ENCODE measurements at places on chromosomes 3 and 15.

DNA sequence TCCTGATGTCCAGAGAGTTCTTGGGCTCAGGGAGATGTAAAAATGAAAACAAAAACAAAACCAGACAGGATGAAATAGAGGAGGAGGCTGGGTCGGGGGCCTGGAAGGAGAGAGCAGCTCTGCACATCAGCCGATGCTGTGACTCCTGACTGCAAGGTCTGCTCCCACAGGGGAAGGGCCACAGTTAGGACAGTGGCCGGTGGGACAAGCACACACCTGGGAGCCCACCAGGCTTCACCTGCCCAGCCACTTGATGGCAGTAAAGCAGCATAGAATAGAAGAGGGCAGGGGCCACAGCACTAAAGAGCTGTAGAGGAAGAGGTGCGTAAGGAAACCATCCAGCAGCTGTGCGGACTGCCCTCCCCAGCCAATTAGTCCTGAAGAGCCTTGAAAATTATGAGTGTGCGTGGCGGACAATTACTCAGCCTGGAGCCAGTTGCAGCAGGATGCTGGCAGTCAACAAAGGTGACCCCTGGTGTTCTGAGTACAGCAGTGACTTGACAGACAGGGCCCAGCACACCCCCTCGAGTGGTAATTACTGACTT is 29.8 kb downstream of the ALS2CL start:
- DNase-seq = no peak

- no peak for DNase-seq
These were observed 304.9 kb upstream of the POU1F1 start for GRCh38 chr3:87581240-87581639.

- no peak for DNase-seq
These were observed 93.2 kb upstream of the MEF2A start for GRCh38 chr15:99472416-99473145.

GRCh38 chr3:128318275-128318941 is 148.3 kb downstream of the DNAJB8 start:
- no peak for DNase-seq

DNA sequence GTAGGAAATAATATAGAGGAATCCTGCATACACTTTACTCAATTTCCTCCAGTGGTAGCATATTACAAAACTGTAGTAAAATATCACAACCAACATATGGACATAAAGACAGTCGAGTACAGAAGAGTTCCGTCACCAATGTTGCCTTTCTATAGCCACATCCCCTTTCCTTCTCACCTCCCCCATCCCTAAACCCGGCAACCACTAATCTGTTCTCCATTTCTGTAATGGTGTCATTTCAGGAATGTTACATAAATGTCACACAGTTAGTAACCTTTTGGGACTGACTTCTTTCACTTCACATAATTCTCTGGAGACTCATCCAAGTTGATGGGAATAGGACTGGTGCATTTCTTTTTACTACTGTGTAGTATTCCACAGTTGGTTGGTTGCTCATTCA is 41.4 kb upstream of the ATG7 start:
- DNase-seq = no peak

GRCh38 chr3:17032407-17033034 is 147.8 kb downstream of the PLCL2 start:
- DNase-seq = no peak

DNA sequence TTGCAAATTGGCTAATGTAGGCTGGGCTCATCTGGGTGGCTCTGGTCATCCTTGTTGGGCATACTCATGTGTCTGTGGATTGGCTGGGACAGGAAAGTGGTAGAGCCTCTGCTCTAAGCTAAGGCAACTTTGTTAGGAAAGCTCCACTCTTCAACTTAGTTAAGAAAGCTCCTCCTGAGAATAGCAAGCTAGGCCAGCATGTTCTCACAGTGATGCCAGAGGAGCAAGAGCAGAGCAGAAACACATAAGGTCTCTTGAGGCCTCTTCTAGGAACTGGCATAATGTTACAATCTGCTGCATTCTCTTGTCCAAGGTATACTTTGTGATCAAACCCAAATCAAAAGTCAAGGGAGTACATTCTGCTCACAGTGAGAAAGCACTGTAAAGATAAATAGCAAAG is 158.6 kb upstream of the RORA start:
- DNase-seq = no peak

DNA sequence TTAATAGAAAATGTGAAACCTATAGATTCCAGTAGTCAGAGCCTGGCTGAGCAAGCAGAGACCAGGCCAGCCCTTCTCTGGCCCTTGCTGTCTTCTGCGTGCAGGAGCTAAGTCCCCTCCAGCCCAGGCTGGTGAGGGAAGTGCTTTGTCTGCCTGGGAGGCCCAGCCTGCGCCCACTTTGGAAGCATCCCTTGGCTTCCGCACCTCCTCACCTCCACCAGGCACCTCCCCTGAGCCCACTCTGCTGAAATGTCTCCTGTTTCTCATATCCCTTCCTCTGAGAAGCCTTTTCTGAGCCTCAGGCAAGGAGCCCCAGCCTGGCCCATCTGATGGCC is 45.3 kb downstream of the ALDH1L1 start:
- no peak for DNase-seq

DNA sequence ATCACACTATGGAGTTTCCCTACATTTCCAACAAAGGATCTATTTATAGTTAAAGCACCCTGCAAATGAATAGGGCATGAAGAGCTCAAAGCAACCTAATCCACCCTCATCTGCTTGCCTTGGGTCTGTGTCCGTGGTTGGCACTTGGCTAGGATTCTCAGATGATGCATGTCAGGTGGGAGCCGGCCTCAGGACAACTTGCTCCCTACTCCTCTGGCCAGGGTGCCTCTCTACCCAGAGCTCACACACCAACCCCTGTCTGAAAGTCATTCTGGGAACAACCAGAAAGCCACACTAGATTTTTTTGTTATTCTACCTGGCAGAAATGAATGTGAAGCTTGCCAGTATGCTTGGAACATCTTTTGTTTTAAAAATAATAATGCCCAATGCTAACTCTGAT is 13.2 kb downstream of the ARHGEF3 start:
- no peak for DNase-seq

- no peak for DNase-seq
These were observed at the start of gene ACP3 for GRCh38 chr3:132317229-132317948. Gene ACP3 (plus strand): TSS chr3:132317407. CDS start chr3:132317457, 50 bp downstream.

- DNase-seq = no peak
These were observed 119.5 kb upstream of the TMCO5A start for GRCh38 chr15:37814847-37815515.

- DNase-seq = no peak
These were observed 24.8 kb upstream of the NOX5 start for GRCh38 chr15:68989541-68990230.

DNA sequence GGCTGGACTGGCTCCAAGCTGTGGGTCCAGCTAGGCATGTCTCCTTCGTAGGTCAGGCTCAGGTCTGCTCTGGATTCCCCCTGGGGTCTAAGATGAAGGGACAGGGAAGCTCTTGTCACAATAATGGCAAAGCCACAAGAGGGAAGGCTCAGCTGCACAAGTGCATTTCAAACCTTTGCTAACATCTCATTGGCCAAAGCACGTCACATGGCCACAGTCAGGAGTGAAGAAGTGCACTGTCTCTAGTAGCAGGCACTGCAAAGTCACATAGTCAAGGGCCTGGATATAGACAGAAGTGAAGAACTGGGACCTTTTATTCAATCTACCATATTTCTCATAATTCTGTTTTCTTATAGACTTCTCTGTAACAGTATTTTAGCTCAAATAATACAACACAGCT is 20.1 kb downstream of the DLEC1 start:
- no peak for DNase-seq

DNA sequence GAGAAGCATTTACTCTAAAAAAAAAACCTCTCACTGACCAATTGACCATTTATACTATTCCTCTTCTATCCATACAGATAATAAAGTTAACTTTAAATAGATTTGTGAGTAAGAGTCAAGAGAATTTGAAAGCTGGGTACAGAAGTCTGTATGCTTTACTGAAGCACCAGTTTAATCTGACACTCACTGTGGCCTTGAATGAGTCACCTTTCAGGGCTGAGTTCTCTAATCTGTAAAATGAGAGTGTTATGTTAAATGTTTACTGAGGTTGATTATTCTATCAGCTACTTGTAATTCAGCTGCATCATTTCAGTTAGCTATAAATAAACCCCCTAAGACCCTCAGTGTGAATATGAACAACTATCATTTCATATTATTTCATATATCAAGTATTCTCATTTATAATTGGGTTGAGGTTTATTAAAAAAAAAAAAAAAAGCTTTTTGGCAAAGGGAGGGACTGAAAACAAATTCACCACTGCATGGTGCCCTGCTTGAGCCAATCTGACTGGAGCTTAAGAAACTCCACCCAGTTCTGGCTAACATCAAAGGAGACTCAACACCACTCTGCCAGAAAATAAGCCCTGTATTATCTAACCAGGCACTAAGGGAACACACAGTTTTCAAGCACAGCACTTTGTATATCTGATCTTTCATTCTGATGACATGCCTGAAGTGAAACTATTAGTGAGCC is 2.8 kb downstream of the MAP4 start:
- no peak for DNase-seq

GRCh38 chr3:24773798-24774197 is 279.1 kb upstream of the THRB start:
- DNase-seq = no peak

DNA sequence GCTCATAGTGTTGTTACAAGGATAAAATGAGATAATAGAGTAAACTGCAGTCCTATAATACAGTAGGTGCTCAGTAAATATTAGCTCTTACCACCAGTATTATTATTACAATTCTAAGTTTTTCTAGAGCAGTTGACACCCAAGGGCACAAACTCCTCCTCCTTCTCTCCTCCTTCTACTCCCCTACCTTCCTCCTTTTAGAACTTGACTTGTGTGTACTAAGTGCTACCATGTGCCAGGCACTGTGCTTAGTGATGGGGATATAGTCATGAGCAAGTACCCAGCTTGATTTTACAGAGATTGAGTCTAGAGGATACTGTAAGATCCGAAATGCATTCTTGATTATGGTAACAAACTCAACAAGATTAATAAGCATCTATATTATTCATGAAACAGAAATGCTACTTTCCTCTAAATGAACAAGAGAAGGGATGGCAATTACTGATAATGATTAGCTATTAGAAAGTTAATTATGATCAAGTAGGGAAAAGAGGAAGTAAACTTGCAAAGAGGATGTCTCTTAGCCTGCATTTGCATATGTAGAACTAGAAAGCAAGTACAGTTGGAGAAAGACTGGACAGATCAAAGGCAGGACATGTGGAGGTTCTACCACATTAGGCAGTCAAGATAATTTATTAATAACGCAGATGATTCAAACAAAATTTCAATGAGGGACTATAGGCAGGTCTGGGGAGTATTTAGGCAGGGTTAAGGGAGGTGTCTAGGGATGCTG is 72.3 kb downstream of the CLDN11 start:
- DNase-seq = no peak

GRCh38 chr3:107907996-107908395 is 182.8 kb downstream of the CD47 start:
- no peak for DNase-seq

DNA sequence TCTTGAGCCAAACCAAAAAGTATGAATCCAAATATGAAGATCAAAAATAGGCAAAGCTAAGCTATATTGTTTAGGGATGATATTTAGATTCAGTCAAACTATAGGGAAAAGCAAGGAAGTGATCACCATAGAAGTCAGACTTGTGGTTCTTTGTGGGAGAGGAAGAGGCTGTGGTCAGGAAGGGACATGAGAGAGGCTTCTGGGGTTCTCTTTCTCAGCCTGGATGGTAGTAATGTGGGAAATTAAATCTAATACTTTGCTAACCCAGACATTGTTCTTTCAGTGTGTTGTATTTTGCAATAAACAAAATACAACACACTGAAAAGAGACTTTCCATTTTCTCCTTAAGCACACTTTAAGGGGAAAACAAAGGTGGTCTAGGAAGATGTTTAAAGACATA is 3.1 kb downstream of the CX3CR1 start:
- DNase-seq = no peak

- no peak for DNase-seq
These were observed 20.4 kb downstream of the BHLHE40 start for GRCh38 chr3:4999531-5000184.

- no peak for DNase-seq
These were observed 537.6 kb downstream of the FOXP1 start for GRCh38 chr3:71045917-71046282.

- DNase-seq = no peak
These were observed 29.0 kb upstream of the LCTL start for GRCh38 chr15:66594836-66595235.

DNA sequence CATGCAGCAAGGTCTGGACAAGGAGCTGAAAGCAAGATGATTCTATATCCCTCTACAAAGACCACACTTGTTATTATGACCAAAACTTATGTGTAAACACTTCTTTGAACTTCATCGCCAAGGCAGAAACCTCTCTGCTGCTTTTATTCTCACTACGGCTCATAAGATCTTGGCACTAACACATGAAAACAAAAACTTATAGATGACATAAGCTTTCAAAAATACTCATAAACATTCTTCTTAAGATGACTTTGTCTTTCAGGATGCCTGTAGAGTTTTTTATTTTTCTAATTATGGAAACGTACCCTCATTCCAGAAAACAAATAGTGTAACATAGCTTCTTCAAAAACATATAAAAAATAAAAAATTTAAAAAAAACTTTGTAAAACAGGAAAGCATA is 12.5 kb upstream of the C15orf61 start:
- no peak for DNase-seq

DNA sequence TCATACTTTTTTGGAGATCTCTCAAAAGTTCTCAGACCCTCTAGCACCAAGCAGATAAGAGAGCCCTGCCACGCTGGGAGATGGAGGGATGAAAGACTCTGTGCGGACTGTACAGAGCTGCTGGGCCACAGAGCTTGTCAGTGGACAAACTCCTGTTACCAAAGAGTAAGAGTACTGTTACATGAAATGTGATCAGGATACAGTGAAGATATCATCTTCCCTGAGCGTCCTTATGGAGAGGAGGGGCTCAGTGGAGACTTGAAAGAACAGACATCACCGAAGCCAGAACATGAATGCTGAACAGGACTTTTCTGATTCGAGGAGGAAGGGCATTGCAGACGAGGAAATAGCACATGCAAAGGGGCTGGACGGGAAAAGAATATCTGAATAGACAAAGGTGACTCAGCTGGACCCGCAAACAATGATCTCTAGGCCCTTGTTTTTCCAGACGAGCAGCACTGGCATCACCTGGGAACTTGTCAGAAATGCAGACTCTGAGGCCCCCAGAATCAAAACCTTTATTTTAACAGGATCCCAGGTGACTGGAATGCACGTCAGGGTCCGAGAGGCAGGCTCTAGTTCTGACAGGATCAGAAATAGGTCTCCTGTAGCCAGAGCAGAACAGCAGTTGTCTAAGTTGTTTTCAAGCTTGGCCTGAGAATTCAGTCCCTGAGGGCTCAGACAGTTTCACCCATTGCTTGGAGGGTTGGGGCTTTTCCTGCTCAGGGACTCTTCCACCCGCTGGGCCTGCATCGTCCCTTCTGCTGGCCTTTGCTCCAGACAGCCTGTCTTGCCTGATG is 277.9 kb downstream of the RPLP1 start:
- no peak for DNase-seq

DNA sequence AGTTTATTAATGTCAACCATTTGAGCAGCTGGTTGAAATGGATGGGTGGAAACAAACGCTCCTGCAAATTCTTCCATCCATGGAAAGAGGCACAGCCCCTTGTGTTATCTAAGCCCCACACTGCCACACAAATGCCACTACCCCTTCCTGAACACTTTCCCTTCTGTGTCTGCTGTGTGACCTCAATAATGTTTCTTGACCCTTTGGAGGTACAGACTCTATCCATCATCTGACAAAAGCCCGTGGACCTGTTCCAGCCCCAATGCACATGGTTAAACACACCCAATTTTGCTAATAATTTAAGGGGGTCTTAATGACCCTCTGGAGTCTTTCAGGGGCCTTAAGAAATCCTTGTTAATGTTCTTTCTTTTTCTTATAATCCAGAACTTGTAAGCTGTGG is 482.2 kb upstream of the CFAP20DC start:
- DNase-seq = no peak

GRCh38 chr3:20458994-20459716 is 273.1 kb upstream of the SGO1 start:
- no peak for DNase-seq
